ENCODE measurements at places on chromosomes 7 and 10.

GRCh38 chr7:121069346-121070100, 81.0 kb downstream of the CPED1 start:
- no peak for DNase-seq

DNA sequence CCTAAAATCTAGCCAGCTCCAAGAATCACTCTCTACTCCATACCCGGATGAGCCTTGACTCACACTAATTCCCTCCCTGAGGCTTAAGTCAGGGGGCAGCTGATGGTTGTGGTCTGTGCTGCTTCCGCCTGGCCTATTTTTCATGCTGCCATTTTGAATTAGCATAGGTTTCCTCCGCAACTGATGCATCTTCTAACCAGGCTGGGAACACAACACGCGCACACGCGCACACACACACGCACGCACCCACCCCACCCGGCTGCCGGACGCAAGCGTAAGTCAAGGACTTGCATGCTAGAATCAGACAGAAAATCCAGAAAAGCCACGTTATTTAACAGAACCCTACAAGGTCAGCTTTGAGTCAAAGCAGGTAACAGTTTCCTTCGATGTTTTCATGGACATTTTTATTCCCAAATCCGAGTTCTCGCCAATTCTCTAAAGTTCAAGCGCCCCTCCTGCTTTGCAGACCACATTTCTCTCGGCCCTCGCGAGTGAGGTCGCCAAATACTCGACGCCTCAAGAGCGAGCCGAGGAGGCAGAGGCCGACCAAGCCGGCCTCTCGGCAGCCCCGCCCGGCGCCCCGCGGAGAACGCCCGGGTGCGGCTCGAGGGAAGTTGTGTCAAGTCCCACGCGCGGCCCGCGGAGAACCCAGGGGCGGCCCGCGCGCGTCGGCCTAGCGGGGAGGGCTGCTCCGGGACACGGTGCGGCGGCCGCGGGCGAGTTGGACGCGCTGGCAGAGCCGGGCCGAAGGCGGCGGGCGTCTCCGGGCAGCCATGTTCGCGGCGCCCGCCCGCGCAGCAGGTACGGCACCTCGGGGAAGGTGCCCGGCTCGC, 961 bp downstream of the SCRN1 start:
- peak; percentile 66 for DNase-seq

- no peak for DNase-seq
Observed at GRCh38 chr10:117928741-117929140, 118.0 kb downstream of the RAB11FIP2 start.

DNA sequence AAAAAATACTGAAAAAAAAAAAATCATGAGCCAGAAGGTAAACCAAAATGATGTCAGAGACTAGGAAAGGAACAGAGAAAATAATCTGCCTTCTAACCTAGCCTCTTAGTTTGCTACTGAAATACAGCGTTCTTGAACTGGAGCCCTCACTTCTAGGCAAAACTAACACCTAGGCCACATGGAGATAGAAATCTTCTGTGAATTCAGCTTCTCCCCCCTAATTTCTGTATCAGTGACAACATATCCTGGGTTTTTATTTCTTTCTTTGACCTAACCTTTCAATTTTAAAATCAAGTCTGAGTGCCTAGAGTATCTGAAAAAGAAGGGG, 100.1 kb upstream of the GLCCI1 start:
- no peak for DNase-seq

DNA sequence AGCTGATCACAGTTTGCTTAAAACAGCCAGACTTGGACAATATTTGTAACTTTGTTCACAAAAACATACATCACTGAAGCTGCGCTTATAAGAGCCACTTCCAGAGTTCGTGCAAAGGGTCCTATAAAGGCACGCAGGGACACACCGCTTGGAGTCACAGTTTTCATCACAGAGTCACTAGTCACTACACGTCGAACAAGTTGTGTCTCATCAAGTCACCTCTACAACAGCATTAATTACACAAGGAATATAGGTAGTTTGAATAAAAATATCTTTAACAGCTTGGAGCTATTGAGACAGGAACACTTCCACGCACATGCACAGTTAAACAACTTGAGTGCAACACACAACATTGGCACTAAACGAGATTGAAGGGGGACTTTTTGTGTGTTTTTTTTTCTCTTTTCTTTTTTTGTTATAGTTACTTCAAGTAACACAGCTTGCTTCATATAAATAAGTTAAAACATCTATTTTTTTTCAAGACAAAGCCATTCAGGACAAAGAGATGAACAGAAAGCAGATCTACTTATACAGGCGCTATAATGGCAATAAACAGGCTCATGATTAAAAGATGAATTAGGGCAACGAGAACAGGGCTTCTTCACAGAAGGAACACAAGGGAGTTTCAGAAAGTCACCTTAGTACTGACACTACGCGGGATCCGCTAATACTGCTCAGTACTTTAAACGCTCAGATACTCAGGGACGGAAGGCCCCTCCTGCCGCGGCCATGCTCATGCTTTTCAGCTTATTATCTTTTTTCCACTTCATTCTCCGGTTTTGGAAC, 2.2 kb downstream of the HOXA5 start:
- no peak for DNase-seq

GRCh38 chr7:38476764-38477163, 154.4 kb downstream of the AMPH start:
- no peak for DNase-seq

- no peak for DNase-seq
Observed at GRCh38 chr7:17498230-17498629, 199.8 kb downstream of the AHR start.

- DNase-seq = no peak
Observed at GRCh38 chr7:315516-316265, 25.7 kb downstream of the FOXL3 start.

DNA sequence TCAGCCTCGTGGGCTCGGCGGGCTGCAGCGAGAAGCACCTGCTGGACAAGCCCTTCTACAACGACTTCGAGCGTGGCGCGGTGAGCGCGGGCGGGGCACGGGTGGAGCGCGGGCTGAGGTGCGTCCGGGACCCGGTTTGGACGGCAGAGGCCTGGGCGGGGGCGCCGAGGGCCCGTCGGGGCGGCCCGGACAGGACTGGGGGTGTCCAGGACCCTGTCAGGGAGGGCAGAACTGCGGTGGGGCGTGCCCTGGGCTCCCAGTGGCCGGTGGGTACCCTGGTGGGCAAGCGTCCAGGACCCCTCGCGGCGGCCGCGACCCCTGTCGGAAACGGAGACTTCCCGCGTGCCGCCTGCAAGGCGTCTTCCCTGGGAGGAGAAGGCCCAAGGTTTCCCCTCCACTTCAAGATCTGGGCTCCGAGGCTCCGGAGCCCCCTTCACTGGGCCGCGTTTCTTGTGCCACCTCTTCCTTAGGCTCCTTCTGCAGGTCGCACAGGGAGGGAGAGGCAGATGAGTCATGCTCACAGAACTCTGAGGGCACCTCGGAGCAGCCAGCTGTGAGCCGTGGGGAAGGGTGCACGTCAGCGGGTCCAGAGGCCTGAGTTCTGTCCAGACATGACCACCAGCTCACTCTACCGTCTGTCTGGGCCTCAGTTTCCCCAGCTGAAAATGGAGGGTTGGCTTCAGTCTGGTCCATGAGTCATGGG, 485 bp downstream of the ALOX5 start:
- DNase-seq = no peak

GRCh38 chr10:1560535-1561192, 176.7 kb downstream of the ADARB2 start:
- DNase-seq = no peak

GRCh38 chr10:97058521-97058920, 127.2 kb downstream of the SLIT1 start:
- DNase-seq = no peak

- DNase-seq = no peak
Observed at GRCh38 chr7:255721-256361, 34.1 kb upstream of the FOXL3 start.

DNA sequence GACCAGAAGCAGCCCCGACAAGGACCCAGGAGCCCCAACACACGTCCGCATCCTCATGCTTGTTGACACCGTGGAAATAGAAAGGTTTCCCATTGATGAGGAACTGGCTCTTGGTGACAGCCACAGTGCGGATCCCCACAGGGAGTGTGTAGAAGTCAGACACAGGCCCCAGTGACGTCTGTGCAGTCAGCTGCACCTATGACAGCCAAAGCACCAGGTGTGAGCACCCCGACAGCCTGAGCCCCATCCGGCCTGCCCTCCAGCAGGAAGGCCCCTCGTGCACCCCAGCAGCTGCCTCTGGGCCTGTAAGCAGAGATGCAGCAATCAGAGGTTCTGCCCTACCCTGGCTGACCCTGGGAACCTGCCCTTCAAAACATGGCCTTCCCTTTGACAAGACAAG, 7.1 kb downstream of the GUSB start:
- DNase-seq = no peak

GRCh38 chr7:121081327-121081936, 92.9 kb downstream of the CPED1 start:
- DNase-seq = no peak

- no peak for DNase-seq
Observed at GRCh38 chr7:24653316-24654085, 80.2 kb downstream of the PALS2 start.

DNA sequence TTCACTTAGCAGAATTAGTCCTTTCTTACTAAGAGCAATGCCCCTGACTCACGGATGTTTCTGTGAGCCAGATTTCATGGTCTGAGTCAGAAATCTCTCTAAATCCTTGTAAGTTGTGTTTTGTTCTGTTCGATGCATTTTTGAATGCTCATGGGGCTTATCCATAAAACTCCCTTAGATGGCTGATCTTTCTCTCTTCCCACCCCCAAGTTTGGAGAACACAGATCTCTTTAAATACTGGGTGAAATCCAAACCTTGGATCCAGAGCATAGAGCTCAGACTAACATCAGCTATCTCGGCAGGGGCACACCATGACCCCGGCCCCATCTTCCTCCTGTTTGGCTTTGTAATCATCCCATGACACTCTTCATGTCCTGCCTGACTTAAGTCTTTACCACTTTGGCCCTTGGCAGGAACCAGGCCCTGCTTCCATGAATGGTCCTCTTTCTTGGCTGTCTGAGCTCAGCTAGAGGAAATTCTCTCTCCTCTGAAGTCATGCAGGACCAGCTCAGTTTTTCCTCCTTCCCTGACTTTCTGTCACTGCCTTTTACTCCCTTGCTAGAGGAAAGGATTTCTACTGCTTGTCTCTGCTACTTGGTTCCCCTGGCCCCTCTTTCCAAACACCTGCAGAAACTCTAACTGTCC, 120.4 kb upstream of the RAB11FIP2 start:
- DNase-seq = no peak

DNA sequence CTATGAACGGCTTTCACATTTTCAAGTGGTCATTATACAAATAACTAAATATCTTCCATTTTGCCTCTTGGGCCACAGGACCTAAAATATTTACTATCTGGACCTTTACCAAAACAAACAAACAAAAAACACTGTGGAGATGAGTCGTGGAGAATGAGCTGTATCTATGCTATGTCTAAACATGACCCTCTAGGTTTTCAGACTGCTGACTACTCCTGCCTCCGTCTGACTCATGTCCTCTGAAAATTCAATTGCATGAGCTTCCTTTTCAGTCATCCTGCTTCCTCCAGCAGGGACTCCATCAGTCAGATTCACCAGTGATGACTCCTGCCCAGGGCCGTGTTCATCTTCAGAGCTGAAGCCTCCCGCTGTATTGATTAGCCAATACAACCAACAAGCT, 96.8 kb downstream of the COL28A1 start:
- DNase-seq = no peak

GRCh38 chr7:151921451-151921850, 34.8 kb upstream of the GALNTL5 start:
- no peak for DNase-seq

GRCh38 chr7:55556031-55556430, 16.3 kb downstream of the VOPP1 start:
- no peak for DNase-seq

DNA sequence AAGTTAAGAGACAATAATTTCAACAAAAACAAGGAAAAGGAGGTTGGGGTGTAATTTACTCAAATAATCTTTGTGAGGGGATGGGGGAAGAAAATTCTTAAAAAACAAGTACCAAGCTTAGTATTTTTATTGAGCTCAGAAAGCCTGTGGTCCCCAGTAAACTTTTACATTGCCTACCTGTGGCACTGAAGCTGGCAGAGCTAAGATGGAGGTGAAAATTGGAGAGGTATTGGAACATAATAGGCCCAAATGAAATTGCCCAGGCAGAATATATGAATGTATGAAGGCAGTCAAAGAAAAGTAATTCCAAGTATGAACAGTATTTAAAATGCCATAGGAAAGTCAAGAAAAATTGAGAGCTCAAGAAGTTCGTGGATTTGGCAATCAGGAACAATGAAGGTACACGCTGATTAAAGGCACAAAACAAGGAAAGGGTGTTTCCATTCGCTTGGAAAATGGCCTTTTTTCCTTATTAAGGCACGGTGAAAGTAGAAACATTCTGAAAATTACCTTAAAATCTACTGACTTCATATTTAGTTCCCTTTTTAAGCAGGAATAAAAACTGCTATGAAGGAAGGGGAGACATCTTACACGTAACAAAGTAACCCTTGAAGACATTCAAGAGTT, 3.4 kb upstream of the KMT2E start:
- DNase-seq = no peak

- DNase-seq = no peak
Observed at GRCh38 chr7:38938589-38938988, 29.6 kb upstream of the VPS41 start.

GRCh38 chr10:98106531-98106930, 27.9 kb upstream of the R3HCC1L start:
- no peak for DNase-seq

Data from mesothelial cell of epicardium (in vitro differentiated cells).